BE2C (cell line): ENCODE measurements at places on chromosomes 7 and 10.

GRCh38 chr7:94261067-94261466 is 133.6 kb upstream of the COL1A2 start:
- no peak for DNase-seq

GRCh38 chr7:17680943-17681351 is 259.3 kb downstream of the SNX13 start:
- DNase-seq = no peak

- no peak for DNase-seq
Observed at GRCh38 chr7:71278257-71278656, 146.3 kb downstream of the GALNT17 start.

GRCh38 chr10:91829268-91829667 is 31.0 kb downstream of the TNKS2 start:
- DNase-seq = no peak

GRCh38 chr7:158055726-158056510 is 531.7 kb downstream of the PTPRN2 start:
- no peak for DNase-seq

GRCh38 chr7:72080341-72080766 is 331.8 kb downstream of the CALN1 start:
- no peak for DNase-seq
